Hypothalamus (tissue), 51 donors: ENCODE measurements at places on chromosomes 6 and 20.

DNA sequence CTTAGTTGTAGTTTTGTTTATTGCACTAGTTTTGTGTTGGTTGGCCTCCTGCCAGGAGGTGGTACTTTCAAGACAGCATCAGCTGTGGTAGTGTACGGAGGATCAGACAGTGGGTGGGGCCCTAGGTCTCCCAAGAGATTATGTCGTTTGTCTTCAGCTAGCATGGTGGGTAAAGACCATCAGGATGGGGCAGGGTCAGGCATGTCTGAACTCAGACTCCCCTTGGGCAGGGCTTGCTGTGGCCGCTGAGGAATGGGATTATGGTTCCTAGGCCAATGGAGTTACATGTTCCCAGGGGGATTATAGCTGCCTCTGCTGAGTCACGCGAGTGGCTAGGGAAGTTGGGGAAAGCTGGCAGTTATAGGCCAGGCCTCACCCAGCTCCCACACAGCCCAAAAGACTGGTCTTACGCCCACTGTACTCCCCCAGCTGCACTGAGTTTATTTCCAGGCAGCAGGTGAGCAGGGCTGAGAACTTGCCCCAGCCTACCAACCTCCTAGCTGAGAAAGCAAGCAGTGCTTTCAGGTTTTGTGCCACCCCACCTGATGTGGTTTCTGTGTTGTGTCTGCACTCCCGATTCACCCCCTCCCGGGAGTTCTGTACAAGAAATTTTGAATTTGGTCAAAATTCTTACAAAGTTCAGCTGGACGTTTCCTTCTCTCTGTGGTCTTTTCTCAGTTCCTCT lies 24.7 kb downstream of the ZSCAN31 start:
- DNase-seq: no peak

- DNase-seq: no peak
Measured at GRCh38 chr6:44010411-44011349, 116.6 kb downstream of the MRPL14 start.

- DNase-seq: no peak
Measured at GRCh38 chr20:2750491-2751251, 49.8 kb downstream of the CPXM1 start.

GRCh38 chr20:17609811-17610377 lies 40.0 kb downstream of the DSTN start:
- no peak for DNase-seq

GRCh38 chr6:169445661-169446581 lies 192.3 kb upstream of the THBS2 start:
- no peak for DNase-seq

- no peak for DNase-seq
Measured at GRCh38 chr6:158570681-158570962, 10.7 kb downstream of the TMEM181 start.
